ENCODE measurements at places on chromosomes 2 and 18. TPM values are rescaled to one million over a fixed set of nuclear protein-coding genes. Genes with fewer than 3 reads are reported as not detected.
A peak's percentile ranks its signal among the peaks of the same experiment; 100 is the strongest.

- no peak overlapping the region for H3K27ac ChIP-seq
- no peak overlapping the region for H3K4me3 ChIP-seq
- H3K27me3 ChIP-seq: no peaks in the 10 kb centered on the region
- DNase-seq: no peak
These were observed 408.9 kb downstream of the LRATD1 start for GRCh38 chr2:15041429-15041837.

- no peak for DNase-seq
- H3K4me3 ChIP-seq: no peak overlapping the region
- peaks cover 14% of the 10 kb centered on the region for H3K4me1 ChIP-seq
- H3K36me3 ChIP-seq: no peaks in the 10 kb centered on the region
These were observed 55.7 kb downstream of the LRRFIP1 start for GRCh38 chr2:237682856-237683670.

DNA sequence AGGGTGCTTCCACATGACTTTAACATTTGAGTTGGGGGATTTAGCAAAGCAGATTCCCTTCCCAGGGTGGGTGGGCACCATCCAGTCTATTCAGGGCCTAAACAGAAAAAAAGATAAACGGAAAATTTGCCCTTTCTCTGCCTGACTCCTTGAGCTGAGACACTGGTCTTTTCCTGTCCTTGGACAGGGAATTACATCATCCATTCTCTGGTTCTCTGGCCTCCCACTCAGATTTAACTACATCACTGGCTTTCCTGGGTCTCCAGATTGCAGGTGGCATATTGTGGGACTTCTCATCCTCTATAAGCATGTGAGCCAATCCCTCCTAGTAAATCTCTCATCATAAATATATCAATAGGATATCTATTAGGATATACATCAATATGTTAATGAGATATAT, 25.8 kb downstream of the CAPN13 start:
- no peak overlapping the region for H3K4me3 ChIP-seq
- DNase-seq: no peak
- no peak overlapping the region for H3K27ac ChIP-seq

- H3K27ac ChIP-seq: peak overlapping the region; percentile 62
- H3K36me3 ChIP-seq: peaks cover 31% of the 10 kb centered on the region
- peak; percentile 9 for DNase-seq
- H3K27me3 ChIP-seq: peaks cover 48% of the 10 kb centered on the region
- peaks cover 20% of the 10 kb centered on the region for H3K4me1 ChIP-seq
These were observed 2.5 kb downstream of the CYP1B1 start for GRCh38 chr2:38073211-38074057.

DNA sequence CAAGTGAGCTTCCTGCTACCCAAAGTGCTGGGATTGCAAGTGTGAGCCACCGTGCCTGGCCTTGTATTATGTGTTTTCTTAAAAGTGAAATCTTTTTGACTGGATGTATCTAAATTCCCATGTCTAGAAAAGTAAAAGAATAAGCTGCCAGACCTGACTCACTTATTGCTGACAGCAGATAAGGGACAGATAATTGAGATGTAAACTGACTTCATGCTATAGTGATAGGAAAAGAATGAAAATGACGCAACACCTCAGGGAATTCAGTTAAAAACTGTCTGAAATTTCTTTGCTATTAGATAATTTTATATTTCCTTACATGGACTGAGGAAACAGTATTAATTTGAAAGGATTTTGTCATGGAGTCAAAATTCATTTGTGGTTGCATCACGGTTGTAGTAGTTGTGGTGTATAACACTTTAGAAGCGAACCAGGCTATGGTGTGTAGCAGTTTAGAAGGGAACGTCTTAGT, 19.4 kb downstream of the TTC27 start:
- H3K27me3 ChIP-seq: no peaks in the 10 kb centered on the region
- peaks cover 21% of the 10 kb centered on the region for H3K36me3 ChIP-seq
- no peak overlapping the region for H3K27ac ChIP-seq
- no peak for DNase-seq

DNA sequence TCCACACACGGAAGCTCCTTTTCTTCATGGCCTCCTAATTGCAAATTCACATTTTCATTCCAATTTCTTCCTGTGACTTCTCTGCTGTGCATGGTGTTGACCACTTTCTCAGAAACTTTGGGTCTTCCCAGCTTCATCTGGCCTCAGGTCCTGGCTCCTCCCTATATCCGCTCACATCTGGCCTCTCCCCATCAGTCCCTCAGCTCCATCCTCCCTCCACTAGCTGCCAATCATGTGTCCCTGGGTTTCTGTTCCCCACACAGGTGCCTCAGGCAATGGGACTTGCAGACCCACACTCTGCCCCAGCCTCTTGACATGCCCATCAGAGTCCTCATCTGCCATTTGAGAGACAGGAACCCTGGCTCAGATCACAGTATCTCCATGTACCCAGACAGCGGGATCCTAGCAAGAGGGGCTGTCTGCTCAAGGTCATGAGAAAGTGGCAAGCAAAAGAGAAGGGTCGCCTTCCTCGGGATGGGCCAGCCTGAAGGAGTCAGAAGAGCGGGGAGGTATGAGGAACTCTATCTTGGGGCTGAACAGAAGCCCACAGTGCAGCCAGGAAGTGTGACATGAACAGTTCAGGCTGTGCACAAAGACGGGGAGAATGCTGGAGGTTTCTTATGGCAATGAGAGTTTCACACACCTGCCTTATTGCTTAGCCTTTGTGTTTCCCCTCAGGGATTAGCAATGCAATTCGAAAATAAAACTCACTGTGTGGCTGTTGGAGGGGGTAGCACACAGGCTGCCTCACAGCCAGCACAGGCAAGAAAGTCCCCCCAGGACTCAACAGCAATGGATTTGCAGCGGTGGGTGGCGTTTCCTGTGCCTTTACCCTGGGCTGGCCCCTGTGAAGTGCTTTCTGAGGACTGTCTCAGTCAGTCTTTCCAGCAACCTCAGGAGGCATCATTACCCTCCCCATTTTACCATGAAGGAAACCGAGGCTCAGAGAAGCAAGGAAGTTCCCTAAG, 69.5 kb downstream of the COPS8 start:
- peaks cover 3% of the 10 kb centered on the region for H3K27me3 ChIP-seq
- peak; percentile 69 for DNase-seq
- H3K27ac ChIP-seq: peak overlapping the region; percentile 78
- no peaks in the 10 kb centered on the region for H3K36me3 ChIP-seq

GRCh38 chr2:39696101-39696553, 30.4 kb downstream of the TMEM178A start:
- no peaks in the 10 kb centered on the region for H3K4me1 ChIP-seq
- no peaks in the 10 kb centered on the region for H3K27me3 ChIP-seq
- DNase-seq: no peak
- H3K27ac ChIP-seq: no peak overlapping the region

- peak; percentile 34 for DNase-seq
- H3K27ac ChIP-seq: peak overlapping the region; percentile 95
- no peaks in the 10 kb centered on the region for H3K27me3 ChIP-seq
These were observed 35.9 kb upstream of the MGAT5 start for GRCh38 chr2:134217924-134218323.

- DNase-seq: no peak
- H3K27ac ChIP-seq: no peak overlapping the region
- H3K4me3 ChIP-seq: no peak overlapping the region
- no peaks in the 10 kb centered on the region for H3K27me3 ChIP-seq
- no peaks in the 10 kb centered on the region for H3K36me3 ChIP-seq
These were observed 728.9 kb downstream of the SUCLG1 start for GRCh38 chr2:83730223-83730622.

DNA sequence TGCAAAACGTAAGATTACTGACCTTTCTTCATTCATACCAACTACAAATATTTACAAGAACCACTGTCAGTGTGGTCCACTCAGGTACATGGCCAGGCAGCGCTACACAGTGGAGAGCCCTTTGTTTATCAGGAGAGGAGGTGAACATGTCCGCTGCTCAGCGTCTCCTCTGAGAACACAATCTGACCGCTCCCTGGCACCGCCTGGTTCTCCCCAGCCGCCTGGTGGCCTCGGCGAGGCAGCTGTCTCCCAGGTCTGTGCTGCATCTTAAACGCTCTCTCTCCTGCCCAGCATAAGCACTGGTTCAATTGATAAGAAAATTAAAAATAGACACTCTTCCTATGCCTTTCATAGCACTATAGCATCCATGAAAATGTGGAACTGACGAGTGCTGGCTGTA, 146.8 kb upstream of the PXDN start:
- H3K4me1 ChIP-seq: no peaks in the 10 kb centered on the region
- no peaks in the 10 kb centered on the region for H3K36me3 ChIP-seq
- H3K4me3 ChIP-seq: no peak overlapping the region
- no peak for DNase-seq

GRCh38 chr2:28586867-28587266, 91.0 kb downstream of the PLB1 start:
- H3K27ac ChIP-seq: peak overlapping the region; percentile 22
- H3K36me3 ChIP-seq: no peaks in the 10 kb centered on the region
- H3K4me3 ChIP-seq: peak overlapping the region; percentile 3

GRCh38 chr18:11259469-11260150, 110.2 kb upstream of the PIEZO2 start:
- DNase-seq: no peak
- no peak overlapping the region for H3K27ac ChIP-seq
- H3K4me3 ChIP-seq: no peak overlapping the region
- no peaks in the 10 kb centered on the region for H3K4me1 ChIP-seq
- H3K27me3 ChIP-seq: no peaks in the 10 kb centered on the region

DNA sequence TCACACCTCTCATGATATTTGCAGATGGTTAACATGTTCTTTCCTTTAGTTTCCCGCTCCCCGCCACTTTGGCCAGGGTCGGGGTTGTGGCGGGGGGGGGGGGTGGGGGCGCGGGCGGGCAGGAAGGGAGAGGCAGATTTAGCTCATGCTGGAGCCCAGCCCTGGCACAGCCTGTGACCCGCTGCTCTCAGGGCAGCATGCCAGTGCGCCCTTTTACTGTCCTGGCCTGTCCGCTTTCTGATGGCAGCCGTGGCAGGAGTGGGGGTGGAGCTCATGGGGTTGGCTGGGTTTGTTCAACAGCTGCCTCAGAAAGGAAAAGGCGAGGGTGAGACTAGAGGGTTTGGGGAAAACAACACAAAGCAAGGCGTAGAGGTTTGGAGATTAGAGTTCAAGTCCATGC, 56.1 kb downstream of the TNP1 start:
- no peak overlapping the region for H3K27ac ChIP-seq
- H3K27me3 ChIP-seq: no peaks in the 10 kb centered on the region
- no peak overlapping the region for H3K4me3 ChIP-seq
- no peaks in the 10 kb centered on the region for H3K36me3 ChIP-seq
- DNase-seq: no peak

GRCh38 chr2:109494351-109494750, 119.4 kb downstream of the SEPTIN10 start:
- H3K36me3 ChIP-seq: peaks cover 3% of the 10 kb centered on the region
- H3K4me1 ChIP-seq: no peaks in the 10 kb centered on the region
- H3K27me3 ChIP-seq: no peaks in the 10 kb centered on the region
- no peak overlapping the region for H3K27ac ChIP-seq
- no peak overlapping the region for H3K4me3 ChIP-seq
- DNase-seq: no peak

DNA sequence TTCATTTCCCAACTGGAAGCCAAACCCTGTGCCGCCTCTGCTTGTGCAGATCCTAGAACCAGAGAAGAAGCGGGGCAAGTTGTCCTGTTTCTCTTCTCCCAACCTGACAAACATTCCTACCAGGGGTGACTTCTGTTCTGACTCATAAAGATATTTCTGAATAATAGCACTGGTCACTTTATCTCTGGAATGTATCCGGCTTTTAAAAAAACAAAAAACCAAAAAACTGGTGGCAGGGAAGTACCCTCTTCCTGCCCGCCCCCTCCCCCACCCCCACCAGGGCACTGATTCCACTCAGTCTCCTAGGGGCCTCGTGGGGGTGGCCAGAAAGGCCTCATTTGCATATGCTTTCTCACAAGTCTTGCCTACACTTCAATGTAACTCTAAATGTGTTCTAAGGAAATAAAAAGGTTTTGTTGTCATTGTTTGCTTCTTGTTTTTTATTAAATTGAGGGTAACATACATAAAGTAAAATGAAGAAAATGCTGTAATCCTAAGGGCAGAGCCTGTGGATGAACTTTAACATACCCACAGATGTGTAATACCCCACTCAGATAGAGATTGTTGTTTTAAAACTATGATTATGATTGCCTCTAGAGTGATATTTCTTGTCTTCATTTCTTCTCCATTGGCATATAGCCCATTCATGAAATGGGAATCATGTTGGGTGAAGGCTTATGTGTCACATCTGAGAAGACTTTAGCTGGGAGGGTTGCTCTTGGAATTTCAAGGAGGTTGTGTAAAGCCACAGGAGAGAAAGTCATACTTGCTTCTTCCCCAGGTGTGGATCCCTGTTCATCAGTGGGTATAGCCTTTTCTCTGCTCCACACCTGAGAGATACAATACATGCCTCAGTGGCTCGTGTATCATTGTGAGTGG, 5.3 kb upstream of the FOSL2 start:
- no peaks in the 10 kb centered on the region for H3K27me3 ChIP-seq
- no peak overlapping the region for H3K4me3 ChIP-seq
- no peak for DNase-seq
- H3K4me1 ChIP-seq: peaks cover 30% of the 10 kb centered on the region
- H3K27ac ChIP-seq: no peak overlapping the region

- no peak overlapping the region for H3K27ac ChIP-seq
- no peak for DNase-seq
- H3K36me3 ChIP-seq: no peaks in the 10 kb centered on the region
- H3K4me1 ChIP-seq: no peaks in the 10 kb centered on the region
These were observed 78.2 kb downstream of the BCL11A start for GRCh38 chr2:60475123-60475830.

GRCh38 chr18:41043876-41044275, 911.2 kb upstream of the PIK3C3 start:
- no peaks in the 10 kb centered on the region for H3K36me3 ChIP-seq
- H3K4me3 ChIP-seq: no peak overlapping the region
- DNase-seq: no peak
- no peaks in the 10 kb centered on the region for H3K4me1 ChIP-seq

DNA sequence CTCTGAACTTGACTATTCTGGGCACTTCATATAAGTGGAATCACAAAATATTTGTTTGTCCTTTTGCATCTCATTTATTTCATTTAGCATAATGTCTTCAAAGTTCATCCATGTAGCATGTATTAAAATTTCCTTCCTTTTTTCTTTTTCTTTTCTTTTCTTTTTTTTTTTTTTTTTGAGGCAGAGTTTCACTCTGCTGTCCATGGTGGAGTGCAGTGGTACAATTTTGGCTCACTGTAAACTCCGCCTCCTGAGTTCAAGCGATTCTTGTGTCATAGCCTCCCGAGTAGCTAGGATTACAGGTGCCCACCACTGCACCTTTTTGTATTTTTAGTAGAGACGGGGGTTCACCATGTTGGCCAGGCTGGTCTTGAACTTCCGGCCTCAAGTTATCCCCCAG, 11.9 kb downstream of the ATP8B1 start:
- H3K4me3 ChIP-seq: no peak overlapping the region
- no peaks in the 10 kb centered on the region for H3K4me1 ChIP-seq
- peaks cover 3% of the 10 kb centered on the region for H3K36me3 ChIP-seq

GRCh38 chr2:167689444-167689843, 558.0 kb downstream of the STK39 start:
- H3K27me3 ChIP-seq: no peaks in the 10 kb centered on the region
- DNase-seq: no peak
- no peaks in the 10 kb centered on the region for H3K36me3 ChIP-seq
- H3K4me1 ChIP-seq: no peaks in the 10 kb centered on the region
- H3K27ac ChIP-seq: no peak overlapping the region

GRCh38 chr2:76569819-76570218, 859.1 kb upstream of the GCFC2 start:
- no peak overlapping the region for H3K4me3 ChIP-seq
- DNase-seq: no peak
- no peaks in the 10 kb centered on the region for H3K27me3 ChIP-seq
- no peaks in the 10 kb centered on the region for H3K36me3 ChIP-seq
- H3K4me1 ChIP-seq: no peaks in the 10 kb centered on the region
- no peak overlapping the region for H3K27ac ChIP-seq

The HAAO gene
- total RNA-seq: 1.1 TPM

The EFEMP1 gene
- not detected for total RNA-seq

The RAD51AP2 gene
- not detected for total RNA-seq

The HOXD12 gene
- not detected for total RNA-seq

The B4GALT6 gene
- total RNA-seq: 3.2 TPM

The ERFE gene
- 0.34 TPM for total RNA-seq

The INHBB gene
- total RNA-seq: not detected
